ENCODE measurements at places on chromosomes 3 and 15.

- no peak for DNase-seq
Measured at GRCh38 chr3:125168711-125169393, 43.7 kb downstream of the SLC12A8 start.

- DNase-seq, result no peak
Measured at GRCh38 chr3:126509597-126510307, 7.8 kb downstream of the UROC1 start.

DNA sequence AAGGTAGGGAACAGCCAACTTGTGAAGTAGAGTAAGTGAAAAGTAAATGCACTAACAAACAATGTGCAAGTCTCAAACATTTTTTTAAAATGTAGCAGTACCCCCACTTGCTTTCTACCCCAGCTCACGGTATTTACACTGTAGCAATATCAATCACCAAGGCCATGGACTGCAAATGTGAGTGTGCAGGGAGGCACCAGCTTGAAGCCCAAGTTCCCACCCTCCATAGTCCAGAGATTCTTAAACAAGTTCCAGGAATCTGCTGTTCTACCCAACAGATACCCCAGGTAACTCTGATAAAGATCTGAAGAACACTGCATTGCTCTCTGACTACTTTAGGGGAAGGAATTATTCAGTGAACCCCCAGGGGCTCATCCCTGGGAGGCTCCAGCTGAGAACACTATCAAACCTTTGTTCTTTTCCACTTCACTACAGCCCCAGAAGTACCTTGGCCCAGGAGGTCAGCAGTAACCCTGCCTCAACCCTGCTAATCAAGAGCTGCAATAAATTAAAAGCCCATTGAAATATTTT is 86.1 kb downstream of the FOXP1 start:
- DNase-seq, result no peak

- no peak for DNase-seq
Measured at GRCh38 chr3:9399337-9399703, 1.9 kb downstream of the SETD5 start.

DNA sequence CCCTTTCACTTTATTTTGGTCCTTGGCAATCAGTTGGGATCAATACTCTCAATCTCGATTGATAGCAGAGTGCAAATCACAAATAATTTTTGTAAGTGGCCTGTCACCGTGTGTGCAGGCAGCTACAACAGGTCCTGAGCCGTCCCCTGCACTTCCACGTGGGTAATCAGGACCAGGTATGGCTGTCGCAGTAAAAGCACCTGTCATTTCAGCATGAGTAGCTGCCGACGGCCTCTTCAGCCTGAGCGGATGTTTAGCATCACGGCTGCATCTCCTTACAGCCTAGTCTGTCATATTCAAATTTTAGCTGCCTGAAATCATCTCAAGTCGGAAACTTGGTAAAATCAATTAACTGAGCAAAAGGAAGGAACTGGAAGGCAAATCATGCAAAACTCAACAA is 53.0 kb upstream of the FOXP1 start:
- DNase-seq, result no peak

DNA sequence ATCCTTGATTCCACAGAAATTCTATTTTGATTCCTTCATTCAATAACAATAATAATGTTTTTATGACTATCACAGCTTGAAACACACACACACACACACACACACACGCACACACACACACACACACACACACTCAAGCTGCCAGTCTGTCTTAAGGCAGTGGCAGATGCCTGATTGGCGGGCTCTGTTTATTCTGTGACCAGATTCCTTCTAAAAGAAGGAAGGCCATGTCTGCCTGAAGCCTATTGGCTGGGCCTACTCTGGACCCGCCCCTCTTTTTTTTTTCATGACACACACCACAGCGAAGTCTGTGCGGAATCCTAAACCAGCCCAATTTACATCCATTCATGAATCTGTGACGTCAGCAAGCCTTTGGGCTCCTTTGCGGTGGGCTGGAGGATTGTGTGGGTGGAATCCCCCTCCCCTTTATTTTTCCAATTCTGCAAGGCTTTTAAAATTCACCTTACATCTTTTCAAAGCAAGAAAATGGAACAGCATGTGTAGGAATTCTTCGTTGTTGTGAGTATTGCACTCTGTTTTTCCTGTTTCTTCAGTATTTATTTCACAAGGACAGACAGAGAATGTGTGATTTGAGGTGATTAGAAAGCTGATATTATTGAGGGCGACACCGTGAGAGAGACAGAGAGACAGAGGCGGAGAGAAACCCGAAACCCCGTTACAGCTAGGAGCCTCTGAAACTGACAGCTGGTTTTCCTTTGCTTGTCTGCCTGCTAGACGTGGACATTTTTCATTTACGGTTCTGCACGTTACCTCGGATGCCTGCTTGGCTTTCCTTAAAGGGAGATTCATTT is at the start of gene MAP3K13:
Gene MAP3K13 (plus strand): TSS at position 287 of the 812 bp plus-strand sequence. CDS start 65,446 bp downstream, outside the sequence.
- DNase-seq, result peak; percentile 11

DNA sequence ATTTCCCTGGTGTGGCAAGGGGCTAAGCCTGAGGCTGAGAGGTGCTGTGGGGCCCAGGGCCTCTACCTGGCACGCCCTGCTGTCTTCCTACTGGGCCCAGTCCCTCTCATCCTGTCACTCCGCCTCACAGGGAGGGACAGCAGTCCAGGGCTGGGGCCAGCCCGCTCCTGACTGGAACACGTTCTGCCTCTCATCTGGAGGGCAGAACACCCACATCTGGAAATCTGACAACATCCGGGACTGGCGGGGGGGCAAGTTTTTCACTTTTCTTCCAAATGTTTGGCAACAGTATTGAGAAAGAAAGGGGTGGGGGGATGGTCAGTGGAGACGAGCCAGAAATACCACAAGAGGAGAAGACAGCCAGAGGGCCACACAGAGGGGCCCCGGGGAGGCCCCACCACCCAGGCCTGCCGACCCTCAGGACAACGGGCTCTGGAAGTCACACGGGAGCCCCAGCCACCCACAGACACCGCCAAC is 1.8 kb upstream of the MYL3 start:
- DNase-seq, result no peak

DNA sequence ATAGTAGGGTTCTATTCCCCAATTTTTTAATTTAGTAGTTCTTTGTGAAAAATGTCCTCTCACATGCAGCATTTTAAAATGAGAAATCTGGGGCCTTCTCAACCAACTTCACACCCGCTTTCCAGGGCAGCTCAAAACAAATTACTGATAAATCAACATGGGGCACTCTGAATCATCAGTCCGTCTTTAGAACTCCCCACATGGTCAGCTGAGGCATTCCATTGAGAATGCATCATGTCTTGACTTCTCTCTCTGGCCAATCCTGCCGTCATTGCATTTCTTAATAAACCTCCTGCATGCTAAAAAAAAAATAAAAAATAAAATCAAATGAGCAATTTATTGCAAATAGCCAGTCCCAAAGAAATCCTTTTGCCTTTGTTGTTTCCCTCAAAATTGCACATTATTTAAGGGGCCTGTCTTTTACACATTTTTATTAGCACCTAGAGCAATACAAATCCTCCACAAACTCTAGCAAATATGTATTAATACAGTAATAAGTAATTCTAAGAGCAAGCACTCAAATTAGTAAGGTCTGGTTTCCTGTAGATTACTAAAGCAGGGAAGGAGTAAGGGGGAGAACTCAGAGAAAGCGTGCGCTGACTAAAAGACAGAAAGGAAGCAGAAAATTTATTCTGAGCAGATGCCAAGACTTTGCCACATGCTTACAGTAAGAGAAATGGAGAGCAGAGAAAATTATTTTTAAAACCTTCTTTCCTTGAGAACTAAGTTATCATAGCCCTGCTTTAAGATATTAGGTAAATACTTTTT is 175.7 kb downstream of the TNIK start:
- DNase-seq, result no peak

DNA sequence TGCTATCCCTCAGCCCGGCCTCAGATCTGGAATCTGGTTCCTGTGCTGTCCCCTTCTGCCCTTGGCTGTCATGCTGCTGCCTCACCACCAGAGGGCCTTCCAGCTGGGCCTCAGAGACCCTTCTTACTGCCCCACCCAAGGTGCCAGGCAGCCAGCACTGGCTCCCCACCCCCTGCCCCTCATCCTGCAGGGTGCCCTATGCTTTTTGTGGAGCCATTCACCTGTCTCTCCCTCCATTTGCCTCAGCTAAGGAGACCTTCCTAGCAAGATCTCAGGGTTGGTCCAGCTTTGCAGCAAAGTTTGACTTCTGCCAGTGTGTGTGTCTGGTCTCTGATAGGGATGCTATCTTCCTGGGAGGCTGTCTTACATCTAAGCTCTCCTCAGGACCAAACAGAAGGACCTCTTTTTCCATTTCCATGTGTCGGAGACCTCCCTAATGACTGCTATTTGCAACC is 1.9 kb upstream of the VWA5B2 start:
- DNase-seq, result peak; percentile 48

DNA sequence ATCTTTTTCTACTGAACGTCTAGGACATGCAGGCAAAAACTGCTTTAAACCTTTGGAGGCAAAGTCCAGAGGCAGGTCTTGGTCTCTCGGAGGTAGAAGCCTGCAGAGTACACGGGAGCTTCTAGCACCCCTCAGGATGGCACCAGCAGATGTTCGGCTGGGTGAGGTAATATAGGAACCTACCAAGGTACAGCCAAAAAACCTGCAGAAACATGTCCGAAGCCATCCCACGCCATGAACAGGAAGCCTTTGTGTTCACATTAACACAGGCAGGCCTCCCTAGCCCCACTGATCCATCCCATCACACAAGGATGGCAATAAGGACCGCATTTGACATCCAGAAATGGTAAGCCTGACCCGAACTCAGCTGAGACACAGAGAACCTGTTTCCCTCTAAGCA is 157.9 kb upstream of the HES1 start:
- DNase-seq, result no peak

DNA sequence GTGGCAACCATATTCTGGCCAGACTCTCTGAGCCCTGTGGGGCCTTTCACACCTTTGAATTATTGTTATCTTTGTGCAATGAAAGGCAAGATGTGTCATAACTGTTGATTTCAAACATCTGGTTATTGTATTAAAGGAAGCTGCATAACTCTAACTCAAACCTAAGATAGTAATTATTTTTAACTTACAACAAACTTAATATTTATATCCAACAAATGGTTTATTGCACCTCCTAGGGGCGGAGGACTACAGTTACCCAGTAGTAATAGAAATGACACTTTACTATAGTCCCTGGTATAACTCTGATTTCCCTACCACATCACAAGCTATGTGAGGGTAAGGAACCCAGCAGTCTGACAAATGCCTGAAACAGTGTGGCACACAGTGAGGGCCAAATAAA is 363.9 kb upstream of the SUCLG2 start:
- DNase-seq, result no peak

GRCh38 chr3:102736288-102736974 is 301.6 kb downstream of the ZPLD1 start:
- DNase-seq, result no peak

GRCh38 chr15:60744826-60745460 is 266.0 kb upstream of the ICE2 start:
- no peak for DNase-seq

DNA sequence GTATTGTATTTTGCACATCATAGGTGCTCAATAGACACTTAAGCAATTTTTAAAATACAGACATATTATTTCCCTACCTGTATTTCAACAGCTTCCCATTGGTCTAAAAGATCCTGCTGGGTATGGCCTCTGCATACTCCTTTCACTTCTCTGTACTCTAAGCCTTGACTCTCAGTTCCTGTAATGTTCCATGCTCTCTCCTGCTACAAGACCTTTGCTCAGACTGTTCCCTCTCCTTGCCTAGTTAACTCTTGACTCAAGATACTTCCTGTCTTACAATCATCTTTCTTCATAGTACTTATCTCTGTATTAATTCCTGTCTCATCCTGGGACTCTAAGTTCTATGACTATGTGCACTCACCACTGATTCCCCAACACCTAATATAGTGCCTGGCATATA is 1.7 kb downstream of the SCN11A start:
- no peak for DNase-seq

GRCh38 chr3:23959135-23959900 is 14.2 kb downstream of the NR1D2 start:
- DNase-seq, result no peak

DNA sequence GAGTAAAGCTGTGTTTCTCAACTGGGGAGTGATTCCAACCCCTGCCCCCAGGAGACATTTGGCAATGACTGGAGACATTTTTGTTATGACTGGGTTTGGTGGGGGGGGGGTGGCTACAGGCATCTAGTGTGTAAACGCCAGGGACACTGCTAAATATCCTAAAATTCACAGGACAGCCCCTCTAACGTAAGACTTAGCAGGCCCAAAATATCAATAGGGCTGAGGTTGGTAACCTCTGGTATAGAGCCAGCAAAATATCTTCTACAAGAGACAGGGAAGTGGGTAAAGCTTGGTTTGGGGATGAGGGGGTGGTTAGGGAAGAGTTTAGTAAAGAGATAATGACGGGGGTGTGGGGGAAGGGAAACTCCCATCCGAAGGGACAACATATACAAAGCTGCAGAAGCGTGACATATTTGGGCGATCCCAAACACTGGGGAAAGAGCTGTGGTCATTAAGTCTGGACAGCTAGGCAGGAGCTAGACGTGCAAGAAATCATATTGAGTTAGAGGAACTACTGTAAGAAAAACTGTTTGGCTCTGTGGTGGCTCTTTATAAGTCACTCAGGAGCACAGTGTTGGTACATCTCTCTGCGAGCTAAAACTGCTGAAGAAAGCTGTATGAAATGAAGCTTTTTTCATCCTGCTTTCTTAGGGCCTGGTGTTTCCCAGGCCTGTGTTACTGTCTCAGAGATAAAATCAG is 697 bp upstream of the TRIM69 start:
- no peak for DNase-seq

GRCh38 chr15:52552303-52552702 is 16.5 kb downstream of the ARPP19 start:
- no peak for DNase-seq

DNA sequence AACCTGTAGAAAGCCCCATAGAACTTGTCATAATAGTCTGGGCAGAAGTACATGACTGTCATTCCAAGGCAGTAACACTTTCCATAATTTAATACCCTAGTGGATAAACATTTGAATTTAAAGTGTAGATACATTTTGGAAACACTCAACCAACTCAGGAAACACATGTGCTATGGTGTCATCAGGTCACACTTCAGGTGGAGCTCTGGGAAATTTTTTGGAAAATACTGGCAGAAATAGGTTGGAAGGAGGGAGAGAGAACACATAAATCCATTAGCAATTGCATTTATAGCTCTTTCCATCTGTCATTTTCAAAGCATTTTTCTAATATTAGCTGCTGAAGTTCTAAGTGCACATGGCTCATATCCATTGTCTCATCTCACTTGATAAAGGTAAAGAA is 135.7 kb downstream of the MEIS2 start:
- DNase-seq, result no peak

DNA sequence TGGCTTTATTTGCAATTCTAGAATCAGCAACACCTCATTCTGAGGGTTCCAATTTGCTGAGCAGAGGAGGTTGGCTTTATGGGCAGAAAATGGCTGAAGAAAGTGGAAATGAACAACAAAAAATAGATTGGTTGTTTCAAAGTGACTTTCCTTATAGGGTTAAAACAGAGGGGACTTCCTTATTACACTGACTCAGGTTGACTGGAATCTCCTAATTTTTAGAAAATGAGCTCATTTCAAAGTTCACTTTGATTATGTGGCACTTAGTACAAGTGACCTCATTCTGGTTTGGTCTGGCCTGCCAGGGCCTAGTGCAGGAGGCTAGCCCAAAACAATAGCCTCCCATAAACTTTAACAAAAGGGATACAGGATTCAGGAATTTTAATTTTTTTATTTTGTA is 41.4 kb downstream of the NFKBIZ start:
- DNase-seq, result no peak

GRCh38 chr3:59839810-59840515 is 790.1 kb upstream of the CFAP20DC start:
- DNase-seq, result no peak

Measured in stimulated activated CD4-positive, alpha-beta T cell treated with anti-CD3 and anti-CD28 coated beads, Interleukin-4, amount 100 ng/mL, for 4 hours (primary cell).